AG09319 (cell line): ENCODE measurements at places on chromosomes 13 and 19.

DNA sequence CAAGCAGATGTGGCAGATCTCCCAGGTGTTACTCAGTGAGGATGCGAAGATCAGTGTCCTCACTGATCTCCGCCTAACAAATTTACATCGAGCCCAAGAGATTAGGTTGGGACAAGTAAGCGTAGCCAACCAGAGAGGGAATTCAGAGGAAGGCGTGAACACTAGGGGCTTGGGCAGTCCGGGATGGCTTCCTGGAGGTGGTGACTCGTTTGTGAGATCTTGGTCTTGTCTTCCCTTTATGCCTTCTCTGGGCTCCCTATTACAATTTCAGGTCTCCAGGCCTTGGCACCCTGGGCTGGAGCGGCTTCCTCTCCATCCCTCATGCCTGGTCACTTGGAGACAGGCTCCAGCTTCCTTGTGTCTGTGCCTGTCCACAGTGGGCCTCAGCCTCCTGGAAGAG lies 6.2 kb downstream of the SF3A2 start:
- DNase-seq = no peak

DNA sequence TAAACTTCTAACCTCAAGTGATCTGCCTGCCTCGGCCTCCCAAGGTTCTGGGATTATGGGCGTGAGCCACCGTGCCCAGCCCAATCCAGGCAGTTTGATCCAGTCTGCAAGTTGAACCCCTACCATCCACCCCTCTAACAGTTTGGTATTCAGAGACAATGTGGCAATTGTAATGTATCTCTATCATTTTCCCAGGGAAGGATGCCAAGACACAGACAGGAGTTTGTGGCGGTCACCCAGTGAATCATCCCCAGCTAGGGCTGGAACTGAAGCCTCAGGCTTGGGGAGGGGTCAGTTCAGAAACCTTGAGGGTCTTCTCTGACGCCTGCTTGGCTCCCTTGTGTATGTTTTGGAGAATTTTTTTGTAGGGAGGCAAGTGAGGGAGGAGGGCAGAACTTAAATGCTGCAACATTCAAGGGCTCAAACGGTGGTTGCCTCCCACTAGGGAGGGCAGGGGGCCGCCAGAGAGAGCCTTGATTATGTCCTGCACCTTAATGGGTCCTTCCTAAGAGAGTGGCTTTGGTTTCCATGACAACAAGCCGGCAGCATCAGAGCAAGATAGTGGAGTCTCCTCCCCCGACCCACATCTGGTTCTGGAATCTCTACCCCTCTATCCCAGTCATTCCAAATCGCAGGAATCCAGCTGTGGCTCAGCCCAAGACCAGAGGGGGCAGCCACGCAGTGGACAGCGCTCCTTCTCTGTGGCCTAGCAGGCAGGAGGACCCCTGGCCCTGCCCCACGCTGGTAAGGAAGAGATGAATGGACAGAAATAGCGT lies 14.9 kb upstream of the FEM1A start:
- DNase-seq = no peak

DNA sequence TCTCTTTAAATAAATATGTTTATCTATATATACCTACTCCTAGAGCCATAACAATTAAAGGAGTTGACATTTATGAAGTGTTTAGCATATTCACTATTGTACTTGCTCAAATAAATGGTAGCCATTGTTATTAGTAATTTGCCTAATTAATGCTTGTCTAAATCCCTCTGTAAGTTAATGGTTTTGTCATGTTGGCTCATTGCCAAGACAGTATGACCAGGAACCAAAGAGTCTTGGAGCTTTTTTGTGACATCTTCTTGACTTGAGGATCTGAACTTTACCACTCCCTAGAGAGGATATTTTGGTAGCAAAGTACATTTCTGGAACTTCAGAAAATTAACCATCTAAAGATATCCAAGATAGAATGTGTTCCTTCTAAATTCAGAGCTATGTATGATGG lies 15.5 kb downstream of the FRY start:
- DNase-seq = no peak

DNA sequence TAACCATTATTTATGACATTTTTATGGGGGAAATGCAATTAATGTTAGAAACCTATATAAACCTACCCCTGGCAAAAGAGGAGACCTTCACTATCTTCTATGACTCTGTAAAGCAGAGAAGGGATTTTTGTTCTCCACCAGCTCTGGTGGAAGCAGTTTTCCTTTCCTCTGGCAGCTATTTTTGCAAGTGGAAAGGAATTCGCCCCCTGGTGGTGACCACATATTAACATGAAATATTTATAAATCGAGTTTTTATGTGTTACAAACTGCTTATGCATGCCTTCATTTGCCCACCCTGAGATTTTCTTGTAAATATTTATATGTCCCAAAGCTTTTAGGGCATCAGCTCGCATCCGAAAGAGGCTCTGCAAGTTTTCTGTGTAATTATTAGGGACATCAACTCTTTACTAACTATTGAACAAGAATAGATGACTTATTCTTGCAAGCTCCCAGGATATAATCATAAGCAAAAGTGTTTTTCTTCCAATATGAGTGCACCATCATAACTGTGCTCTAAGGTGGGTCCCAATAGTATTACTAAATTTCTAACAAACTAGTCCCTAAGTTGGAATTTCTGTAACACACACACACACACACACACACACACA lies 62.4 kb downstream of the SERTM1 start:
- DNase-seq = peak; percentile 32

DNA sequence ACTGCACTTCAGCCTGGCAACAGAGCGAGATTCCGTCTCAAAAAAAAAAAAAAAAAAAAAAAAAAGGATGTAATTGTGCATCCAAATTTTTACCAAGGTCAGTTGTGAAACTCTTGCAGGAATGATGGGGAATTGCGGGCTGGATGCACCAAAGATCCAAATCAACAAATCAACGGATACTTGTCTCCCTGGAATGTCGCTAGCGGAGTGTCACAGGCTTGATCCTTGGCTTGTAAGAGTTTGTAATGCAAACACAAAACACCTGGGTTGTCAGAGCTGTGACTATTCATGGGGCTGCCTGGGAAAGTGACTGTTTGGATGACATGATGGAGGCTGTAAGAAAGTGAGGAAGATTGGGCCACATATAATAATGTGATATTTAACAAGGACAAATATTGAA lies 4.2 kb downstream of the KANK3 start:
- DNase-seq = no peak

- DNase-seq = no peak
Measured at GRCh38 chr13:42525035-42525504, 48.9 kb upstream of the TNFSF11 start.

DNA sequence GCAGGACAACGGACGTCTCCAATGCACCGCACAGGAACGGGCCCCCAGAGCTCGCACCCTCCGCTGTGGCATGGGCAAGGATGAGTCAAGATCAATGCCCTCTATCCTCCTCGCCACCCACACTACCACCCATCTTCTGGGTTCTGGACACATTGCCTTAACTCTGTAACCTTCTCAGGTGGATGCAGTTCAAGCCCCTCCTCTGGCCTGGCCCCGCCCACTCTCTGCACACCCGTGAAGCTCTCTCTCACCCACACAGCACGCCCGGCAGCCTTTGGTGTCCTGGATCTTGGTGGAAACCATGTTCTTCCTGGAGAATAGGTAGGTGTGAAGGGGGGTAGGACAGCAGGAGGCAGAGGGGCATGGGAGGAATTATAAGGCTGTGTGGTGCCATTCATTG lies 20.7 kb downstream of the MAP4K1 start:
- no peak for DNase-seq

DNA sequence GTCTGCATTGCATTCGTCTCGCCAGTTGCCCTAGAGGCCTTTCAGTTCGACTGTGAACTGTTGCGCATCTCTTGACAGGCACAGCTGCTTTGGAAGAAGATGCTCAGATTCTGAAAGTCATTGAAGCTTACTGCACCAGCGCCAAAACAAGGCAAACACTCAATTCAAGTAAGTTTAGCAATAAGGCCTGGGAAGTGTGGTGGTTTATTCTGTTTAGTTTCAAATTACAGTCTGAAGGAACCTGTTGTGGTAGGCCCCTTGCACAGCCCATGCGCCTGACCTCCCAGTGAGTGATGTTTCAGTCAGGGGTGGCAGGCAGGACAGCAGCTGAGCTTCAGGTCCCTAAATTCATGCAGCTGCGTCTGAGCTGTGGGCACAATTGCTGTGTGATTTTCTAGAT lies 32.2 kb upstream of the TEX29 start:
- DNase-seq = no peak

DNA sequence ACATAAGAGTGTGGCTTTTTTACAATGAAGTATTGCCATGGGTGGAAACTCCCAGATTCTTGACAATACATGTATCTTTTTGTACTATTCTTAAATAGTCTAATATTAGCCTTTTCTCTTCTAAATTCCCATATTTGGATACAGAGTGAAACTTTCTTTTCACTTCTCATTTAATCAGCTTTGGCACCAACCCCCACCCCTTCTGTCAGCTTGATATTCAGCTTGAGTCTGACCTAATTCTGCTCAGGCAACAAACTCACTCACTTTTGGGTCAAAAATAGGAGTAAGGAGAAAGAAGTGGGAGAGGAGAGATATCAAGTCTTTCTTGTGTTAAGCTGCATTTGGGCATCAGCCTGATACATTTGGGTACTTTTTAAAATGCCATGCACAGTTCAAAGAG lies 397.5 kb downstream of the COG6 start:
- no peak for DNase-seq

GRCh38 chr13:95224064-95224463 lies 77.2 kb downstream of the ABCC4 start:
- DNase-seq = no peak

DNA sequence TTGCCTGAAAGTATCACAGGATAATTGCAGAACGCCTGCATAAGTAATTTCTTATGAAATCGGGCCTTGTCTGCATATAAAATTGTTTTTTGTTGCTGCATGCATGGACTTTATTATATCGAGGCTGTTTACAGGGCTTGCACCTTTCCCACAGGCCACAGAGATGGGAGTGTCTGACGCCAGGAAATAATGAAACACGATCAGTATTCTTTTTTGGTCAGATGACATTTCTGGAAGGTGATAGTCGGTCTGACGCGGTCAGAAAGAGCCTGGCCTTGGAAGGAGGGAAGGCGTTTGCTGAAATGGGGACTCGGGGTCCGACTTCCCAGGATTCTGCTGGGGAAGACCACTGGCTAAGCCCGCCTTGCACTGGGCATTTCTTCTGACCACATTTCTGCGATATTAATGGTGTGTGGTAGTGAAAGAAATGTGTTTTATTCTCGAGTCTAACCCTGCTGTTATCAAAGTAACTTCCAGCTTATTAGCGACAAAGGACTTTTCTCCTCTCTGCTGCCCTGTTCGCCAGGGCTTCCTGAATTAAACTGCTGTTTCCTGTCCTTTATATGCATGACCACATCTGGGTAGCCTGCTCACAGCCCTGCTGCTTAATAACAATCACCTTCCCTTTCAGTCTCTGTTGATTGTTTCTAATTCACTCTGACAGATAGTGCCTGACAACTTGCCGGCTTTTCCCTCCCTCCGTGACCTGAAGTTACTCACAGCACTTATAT lies 11.6 kb upstream of the ZNF536 start:
- no peak for DNase-seq

DNA sequence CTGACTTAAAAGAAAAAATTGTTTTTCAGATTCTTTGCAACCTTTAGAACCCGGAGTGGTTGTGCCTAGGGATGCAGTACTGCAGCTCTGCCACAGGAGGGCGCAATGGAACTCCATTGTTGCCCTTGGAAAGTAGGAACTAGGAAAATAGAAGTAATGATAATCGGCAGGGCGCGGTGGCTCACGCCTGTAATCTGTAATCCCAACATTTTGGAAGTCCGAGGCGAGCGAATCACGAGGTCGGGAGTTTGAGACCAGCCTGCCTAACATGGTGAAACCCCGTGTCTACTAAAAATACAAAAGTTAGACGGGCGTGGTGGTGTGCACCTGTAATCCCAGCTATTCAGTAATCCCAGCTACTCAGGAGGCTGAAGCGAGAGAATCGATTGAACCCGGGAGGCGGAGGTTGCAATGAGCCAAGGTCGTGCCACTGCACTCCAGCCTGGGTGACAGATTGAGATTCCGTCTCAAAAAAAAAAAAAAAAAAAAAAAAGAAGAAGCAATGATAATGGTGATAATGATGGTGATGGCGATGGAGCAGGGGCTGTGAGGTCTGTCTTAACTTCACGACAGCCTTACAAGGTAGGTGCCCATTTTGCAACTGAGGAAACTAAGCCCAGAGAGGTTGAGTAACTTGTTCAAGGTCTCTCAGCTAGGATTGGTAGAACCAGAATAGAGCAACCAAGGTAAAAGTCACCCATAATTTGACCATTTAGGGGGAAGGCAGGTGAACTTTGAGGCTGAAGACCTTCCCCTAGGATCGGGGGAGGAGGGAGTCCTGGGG lies 5.5 kb upstream of the ADAMTS10 start:
- no peak for DNase-seq

DNA sequence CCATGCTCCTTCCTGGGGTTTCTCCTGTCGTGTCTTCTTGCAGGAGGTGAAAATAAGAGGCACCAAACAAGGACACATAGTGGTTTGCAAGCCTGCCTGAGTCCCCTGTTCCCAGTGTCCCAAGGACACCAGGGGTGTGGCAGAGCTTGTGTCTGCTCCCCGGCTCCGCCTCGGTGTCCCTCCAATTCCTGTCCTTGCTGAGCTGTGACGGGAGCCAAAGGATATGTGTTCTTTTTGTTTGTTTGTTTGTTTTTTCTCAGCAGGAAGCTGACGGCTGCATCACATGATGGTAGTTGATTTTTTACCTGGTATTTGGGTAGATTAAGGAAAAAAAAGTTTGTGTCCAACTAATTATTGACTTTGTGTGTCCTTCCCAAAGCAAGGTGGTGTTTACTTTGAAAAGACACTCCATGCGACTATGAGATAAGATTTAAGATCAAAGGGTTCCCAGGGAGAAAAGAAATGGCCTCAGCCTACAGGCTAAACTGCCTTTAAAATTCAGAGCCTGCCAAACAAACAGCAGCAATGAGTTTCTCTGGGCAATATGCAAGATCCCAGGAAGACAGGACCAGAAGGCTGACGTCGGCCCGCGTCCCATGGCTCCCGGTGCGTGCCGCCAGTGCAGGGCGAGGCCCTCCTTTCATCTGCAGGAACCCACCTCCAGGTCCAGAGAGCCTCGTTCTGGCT lies 50.8 kb upstream of the XPO4 start:
- DNase-seq = no peak

GRCh38 chr13:46134961-46135522 lies 30.2 kb upstream of the CPB2 start:
- DNase-seq = no peak

- DNase-seq = no peak
Measured at GRCh38 chr19:4016486-4016885, 8.9 kb downstream of the PIAS4 start.

GRCh38 chr13:72544042-72544441 lies 183.4 kb downstream of the MZT1 start:
- no peak for DNase-seq

- no peak for DNase-seq
Measured at GRCh38 chr19:33143897-33144405, 12.0 kb downstream of the WDR88 start.
